Naive B cell (primary cell): ENCODE measurements at places on chromosomes 12 and 14. TPM values are rescaled to one million over a fixed set of nuclear protein-coding genes. Genes with fewer than 3 reads are reported as not detected.

SYT1 gene
- polyA plus RNA-seq: 0.47 TPM

KRT82 gene
- polyA plus RNA-seq: not detected

NOS1 gene
- polyA plus RNA-seq: not detected

RPGRIP1 gene
- polyA plus RNA-seq: not detected

CCND2 gene
- 9.3 TPM for polyA plus RNA-seq

SOX5 gene
- polyA plus RNA-seq: 6.3 TPM

SERPINA10 gene
- polyA plus RNA-seq: not detected

GALNT8 gene
- polyA plus RNA-seq: 1.2 TPM

SLC2A14 gene
- not detected for polyA plus RNA-seq

RNU4-1 gene
- not detected for polyA plus RNA-seq

SLC5A8 gene
- polyA plus RNA-seq: not detected

KRT77 gene
- not detected for polyA plus RNA-seq

OR6C70 gene
- polyA plus RNA-seq: not detected

PLCZ1 gene
- polyA plus RNA-seq: not detected

TAS2R8 gene
- polyA plus RNA-seq: not detected

PPP1R36 gene
- not detected for polyA plus RNA-seq

P2RX2 gene
- polyA plus RNA-seq: not detected

IL26 gene
- not detected for polyA plus RNA-seq

NAV3 gene
- polyA plus RNA-seq: not detected

KCNA5 gene
- not detected for polyA plus RNA-seq

PRKD1 gene
- 0.67 TPM for polyA plus RNA-seq

OR4E2 gene
- not detected for polyA plus RNA-seq

ESPL1 gene
- polyA plus RNA-seq: not detected

GSC gene
- not detected for polyA plus RNA-seq

GALNT9 gene
- polyA plus RNA-seq: 3.0 TPM

CHST11 gene
- 62.3 TPM for polyA plus RNA-seq

PNMA1 gene
- 15.3 TPM for polyA plus RNA-seq

NFATC4 gene
- polyA plus RNA-seq: 0.43 TPM

AHNAK2 gene
- polyA plus RNA-seq: not detected

ANG gene
- polyA plus RNA-seq: 0.57 TPM

INHBC gene
- polyA plus RNA-seq: not detected

FSCB gene
- polyA plus RNA-seq: not detected

JPH4 gene
- 0.17 TPM for polyA plus RNA-seq

KIF5A gene
- not detected for polyA plus RNA-seq

C1R gene
- polyA plus RNA-seq: 1.4 TPM

DEPDC4 gene
- 1.1 TPM for polyA plus RNA-seq

YARS2 gene
- polyA plus RNA-seq: 12.4 TPM

AMIGO2 gene
- polyA plus RNA-seq: 2.2 TPM

APOLD1 gene
- 1.5 TPM for polyA plus RNA-seq

LPAR5 gene
- 25.2 TPM for polyA plus RNA-seq

ACRBP gene
- 8.7 TPM for polyA plus RNA-seq

EIF2S1 gene
- 114 TPM for polyA plus RNA-seq

LGR5 gene
- polyA plus RNA-seq: not detected

LACRT gene
- polyA plus RNA-seq: not detected

PRH2 gene
- not detected for polyA plus RNA-seq

TAS2R19 gene
- not detected for polyA plus RNA-seq

RDH5 gene
- polyA plus RNA-seq: 1.8 TPM

MYF6 gene
- 1.1 TPM for polyA plus RNA-seq

LRRIQ1 gene
- polyA plus RNA-seq: not detected

LGALS3 gene
- polyA plus RNA-seq: 7.3 TPM

BEST3 gene
- 0.27 TPM for polyA plus RNA-seq

POTEG gene
- polyA plus RNA-seq: not detected

MGST1 gene
- polyA plus RNA-seq: not detected

ACTN1 gene
- polyA plus RNA-seq: 0.83 TPM

OR4K14 gene
- not detected for polyA plus RNA-seq
